Stimulated activated CD4-positive, alpha-beta T cell treated with anti-CD3 and anti-CD28 coated beads, Interleukin-2, amount 100 ng/mL, for 48 hours (primary cell): ENCODE measurements at places on chromosomes 7 and 10.

DNA sequence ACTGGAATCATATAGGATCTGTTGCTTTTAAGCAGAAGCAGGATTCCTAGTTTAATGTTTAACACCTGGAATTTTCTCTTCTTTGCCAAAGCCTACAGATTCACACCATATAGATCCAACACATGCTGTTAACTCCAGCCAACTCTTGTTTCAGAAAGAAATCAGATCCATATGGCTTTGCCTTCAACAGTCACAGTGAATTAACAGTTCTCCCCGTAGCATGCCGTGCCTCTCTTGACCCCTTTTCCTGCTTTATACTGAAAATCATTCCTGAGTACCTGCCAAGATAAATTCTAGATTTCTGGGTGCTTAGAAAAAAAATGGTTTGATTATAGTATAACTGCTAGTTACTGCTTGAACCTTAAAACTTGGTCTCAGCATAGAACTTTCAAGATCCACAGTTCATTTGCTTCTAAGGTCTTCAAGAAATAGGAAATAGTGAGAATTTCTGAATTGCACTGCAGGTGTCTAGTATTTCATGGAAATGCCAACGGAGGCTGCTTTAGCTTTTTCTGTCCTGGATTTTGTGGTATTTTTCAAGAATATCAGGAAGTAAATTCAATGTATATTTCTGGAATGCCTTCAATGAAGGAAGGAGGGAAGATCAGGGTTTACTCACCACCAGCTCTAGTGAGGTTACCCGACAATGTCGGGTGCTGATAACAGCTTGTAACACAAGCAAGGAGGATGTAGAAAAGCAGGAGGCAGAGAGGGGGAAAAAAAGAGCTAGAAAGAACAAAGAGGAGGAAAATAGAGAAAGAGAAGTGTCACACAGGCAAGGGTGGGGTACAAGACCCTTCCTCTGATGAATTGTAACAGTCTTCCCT, 6.6 kb downstream of the AASS start:
- no peak for DNase-seq

DNA sequence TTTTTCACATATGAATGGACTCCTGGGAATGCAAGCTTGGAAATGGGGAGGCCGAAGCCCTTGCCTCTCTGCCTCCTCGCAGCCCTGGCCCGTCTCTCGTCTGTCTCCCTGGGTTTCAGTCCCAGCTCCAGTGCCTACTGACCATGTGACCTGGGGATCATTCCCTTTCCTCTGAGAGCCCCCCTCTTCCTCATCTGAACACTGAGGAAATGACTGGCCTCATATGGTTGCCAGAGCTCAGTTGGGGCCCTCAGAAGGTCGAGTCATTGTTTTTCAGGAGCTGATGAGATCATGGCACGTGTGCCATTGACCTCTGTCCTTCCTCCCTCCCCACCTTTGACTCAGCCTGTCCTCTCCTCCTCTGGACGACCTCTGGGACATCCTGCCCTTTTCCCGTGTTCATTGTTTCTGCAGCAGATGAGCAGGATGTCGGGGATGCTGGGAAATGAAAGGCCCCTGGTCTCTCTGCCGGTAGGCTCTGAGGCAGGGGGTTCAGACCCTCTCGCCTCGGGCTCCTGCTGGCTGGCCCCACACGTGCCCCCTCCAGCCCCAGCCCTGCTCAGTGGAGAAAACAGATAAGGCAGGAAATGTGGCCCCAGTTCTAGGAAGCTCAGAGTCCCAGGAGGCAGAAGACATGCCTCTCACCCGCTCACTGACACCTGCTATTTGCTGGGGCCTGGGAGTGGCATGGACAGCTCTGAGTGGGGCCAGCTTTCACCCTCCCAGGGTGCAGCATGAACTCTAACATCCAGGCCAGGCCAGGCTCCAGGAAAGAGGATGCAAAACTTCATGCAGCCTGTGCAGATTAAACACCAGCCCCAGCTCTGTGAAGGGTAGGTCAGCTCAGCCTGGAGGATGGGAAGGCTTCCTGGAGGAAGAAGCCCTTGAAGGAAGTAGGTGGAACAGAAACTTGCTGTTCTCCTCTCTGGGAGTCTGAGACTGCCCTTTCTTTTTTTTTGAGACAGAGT, 8.3 kb upstream of the PPP1R35 start:
- no peak for DNase-seq

GRCh38 chr7:134016942-134017303, 110.2 kb upstream of the LRGUK start:
- no peak for DNase-seq

DNA sequence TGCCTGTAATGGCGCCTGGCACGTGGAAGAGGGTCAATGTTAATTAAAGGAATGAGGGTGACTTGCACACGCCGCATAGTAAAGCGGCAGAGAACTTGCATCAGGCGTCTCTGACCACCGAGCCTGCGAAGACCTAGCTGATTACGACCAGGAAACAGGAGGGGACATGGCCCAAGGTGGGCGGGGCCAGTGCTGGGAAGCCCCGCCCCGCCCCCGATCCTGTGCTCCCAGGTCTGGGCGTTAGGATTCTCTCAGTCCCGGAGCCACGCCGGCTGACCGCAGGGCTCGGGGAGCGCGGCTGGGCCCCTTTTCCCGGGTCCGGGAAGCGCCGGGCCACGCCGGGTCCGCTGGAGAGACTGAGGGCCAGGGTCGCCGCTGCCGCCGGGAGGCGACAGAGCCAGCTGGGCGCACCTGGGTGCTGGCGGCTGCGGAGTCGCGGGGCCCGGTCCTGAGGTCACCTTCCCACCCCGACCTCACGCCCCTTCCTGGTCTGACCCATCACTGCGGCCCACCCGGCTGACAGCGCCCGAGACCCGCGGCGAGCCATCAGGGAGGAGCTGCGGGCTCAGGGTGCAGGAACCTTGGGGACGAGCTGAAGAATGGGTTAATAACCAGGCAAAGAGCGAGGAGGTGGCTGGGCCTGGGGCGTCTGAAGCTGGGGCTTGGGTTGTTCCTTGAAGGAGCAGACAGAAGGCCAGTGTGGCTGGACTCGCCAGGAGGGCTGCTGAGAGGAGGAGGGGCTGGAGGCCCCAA, 23.0 kb upstream of the GRID1 start:
- no peak for DNase-seq

DNA sequence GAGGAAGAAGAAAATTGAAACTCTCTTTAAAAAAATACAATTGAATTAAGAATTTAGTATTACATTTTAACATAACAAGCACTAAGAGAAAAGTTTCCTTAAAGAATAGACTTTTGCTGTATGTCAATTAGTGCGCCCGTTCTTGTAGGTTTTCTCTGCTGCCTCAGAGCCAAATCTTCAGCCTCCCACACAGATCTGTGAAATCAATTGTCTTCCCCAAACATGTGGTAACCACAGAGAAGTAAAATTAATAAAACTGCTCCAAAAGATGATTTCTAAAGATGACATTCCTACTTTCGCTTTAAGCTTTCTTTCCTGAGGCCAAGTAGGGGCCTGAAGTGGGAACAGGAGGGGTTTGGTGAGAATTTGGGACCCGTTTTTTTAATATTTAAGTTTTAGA, 113.2 kb upstream of the ADO start:
- DNase-seq = no peak

GRCh38 chr7:55970561-55970960, 6.2 kb downstream of the NIPSNAP2 start:
- DNase-seq = no peak

DNA sequence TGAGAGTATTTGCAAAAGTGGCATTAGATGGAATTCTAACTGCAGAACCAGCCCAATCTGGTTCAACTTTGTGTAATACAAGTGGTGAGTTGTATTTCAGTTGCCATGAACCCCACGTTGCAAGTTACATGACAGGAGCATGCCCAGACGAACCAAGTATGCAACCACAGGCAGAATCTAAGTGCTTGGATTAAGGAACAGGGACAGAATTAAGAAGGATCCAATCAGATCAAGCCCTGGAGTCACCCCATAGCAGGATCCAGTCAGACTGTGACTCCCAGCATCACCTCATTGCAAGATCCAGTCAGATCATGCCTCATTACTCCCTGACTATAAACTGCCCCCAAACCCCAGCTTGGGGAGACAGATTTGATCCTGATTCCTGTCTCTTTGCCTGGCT, 388.7 kb upstream of the NRP1 start:
- no peak for DNase-seq

- no peak for DNase-seq
These were observed 680 bp downstream of the C7orf57 start for GRCh38 chr7:48035967-48036478.

- no peak for DNase-seq
These were observed 229.5 kb downstream of the CNTNAP2 start for GRCh38 chr7:146346096-146346495.

- DNase-seq = no peak
These were observed 88.2 kb upstream of the SEMA3C start for GRCh38 chr7:81007051-81007450.

DNA sequence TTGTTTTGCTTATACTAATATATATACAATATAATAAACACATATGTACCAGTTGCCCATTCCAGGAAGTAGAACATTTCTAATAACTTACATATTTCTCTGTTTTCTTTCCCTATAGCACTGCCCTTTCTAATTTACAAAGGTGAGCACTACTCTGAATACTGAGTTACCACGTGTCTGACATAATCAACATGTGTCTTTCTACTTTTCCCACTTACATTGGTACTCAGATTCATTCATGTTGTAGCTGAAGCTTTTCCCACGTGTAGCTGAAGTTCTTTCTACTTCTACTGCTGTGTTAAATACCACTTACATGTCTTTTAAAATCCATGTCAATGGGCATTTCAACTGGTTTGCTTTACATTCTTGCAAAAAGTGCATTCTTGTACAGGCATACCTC, 317.3 kb downstream of the DGKB start:
- DNase-seq = no peak

GRCh38 chr10:14728346-14728745, 46.4 kb downstream of the FAM107B start:
- no peak for DNase-seq

- no peak for DNase-seq
These were observed 10.9 kb upstream of the GDF2 start for GRCh38 chr10:47311193-47311931.

- DNase-seq = no peak
These were observed 146.6 kb upstream of the RNF32 start for GRCh38 chr7:156493942-156494341.

DNA sequence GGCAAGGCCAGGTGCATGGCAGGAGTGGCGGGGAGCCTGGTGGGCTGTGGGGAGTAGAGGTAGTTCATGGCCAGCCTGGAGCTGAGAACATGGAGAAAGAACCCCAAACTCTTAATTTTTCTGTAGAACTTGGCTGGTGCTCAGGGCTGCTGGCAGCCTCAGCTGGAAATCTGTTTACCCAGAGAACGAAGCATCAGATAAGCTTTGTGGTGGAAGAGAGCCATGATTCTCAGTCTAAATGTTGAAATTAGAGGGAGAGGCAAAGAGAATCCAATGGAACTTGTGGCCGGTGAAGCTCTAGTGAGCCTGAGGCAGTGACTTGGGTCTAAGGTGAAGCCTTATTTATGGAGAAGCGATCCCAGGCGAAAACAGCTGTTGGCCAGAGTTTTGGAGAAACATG, 126.4 kb downstream of the CCDC3 start:
- DNase-seq = no peak

DNA sequence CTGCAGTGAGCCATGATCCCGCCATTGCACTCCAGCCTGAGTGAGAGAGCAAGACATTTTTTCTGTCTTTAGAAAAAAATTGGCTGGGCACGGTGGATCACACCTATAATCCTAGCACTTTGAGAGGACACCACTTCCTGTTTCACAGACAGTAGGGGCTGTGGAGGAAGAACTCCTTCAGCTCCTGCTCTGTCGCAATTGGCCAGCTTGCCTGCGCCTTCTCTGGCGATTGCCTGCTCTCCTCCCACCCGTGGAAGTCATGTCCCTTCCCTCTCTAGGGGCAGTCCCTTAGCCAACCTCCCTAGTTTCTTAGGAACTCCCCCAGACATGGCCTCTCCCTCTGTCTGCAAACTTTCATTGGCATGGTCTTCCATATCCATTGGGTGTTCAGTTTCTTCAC, 8.7 kb downstream of the PDSS1 start:
- no peak for DNase-seq
